ENCODE measurements at places on chromosomes 11 and 22.
A peak's percentile ranks its signal among the peaks of the same experiment; 100 is the strongest.

GRCh38 chr11:34317036-34317360 is 40.8 kb downstream of the ABTB2 start:
- DNase-seq: no peak

DNA sequence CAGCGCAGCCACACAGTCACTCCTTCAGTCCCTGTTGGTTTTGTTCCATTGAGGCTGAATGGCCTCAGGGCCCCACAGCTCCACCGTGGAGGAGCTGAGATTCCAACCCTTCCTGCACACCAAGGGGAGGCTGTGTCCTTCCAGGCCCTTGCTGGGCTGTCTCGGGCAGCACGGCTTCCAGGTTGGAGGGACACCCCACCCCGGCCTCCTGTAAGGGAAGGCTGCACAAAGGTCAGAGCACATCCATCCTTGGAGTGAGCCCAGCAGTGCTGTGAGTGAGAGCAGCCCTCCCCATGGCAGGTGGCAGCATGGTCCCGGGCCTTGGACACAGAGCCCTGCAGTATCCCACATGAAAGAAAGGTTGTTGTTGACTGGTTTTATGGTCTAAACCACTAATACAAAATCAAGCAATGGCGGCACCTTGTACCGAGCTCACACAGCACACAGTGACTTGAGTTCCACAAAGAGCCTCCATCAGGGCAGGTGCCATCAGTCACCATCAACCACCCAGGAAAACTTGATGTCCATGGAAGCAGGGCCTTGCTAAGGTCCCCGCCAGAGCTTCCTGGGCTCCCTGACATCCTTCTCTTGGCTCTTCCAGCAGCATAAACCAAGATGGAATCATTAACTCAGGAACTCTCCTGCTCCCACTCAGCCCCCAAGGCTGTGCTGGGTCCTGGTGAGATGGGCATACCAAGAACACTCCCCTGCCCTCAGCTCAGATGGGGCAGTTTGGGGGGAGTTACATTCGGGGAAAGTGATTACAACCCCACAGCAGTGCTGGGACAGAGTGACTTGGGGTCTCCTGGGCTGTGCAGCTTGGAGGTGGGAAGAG is 1500.4 kb downstream of the TBC1D22A start:
- DNase-seq: no peak

- DNase-seq: no peak
Measured at GRCh38 chr11:123905826-123906225, 3.9 kb downstream of the OR8D4 start.

DNA sequence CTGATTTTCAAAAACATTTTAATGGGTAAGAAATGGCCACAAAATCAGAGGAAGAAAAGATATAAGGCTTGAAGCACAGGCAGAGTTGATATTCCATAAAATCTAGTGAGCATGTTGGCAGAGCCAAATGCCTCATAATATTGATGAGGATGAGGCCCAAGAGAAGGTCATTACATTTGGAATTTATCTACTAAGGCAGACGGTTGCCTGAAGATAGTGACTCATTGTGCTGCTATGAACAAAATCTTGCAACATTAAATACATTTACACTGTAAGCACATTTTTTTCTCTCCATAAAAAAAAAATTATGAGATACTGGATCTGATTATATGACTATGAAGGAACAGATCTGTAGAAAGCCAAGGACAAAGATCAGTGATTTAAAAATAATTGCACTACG is 881.4 kb upstream of the CHORDC1 start:
- peak; percentile 44 for DNase-seq

- peak; percentile 44 for DNase-seq
Measured at GRCh38 chr22:32528984-32529982, 54.7 kb downstream of the FBXO7 start.

DNA sequence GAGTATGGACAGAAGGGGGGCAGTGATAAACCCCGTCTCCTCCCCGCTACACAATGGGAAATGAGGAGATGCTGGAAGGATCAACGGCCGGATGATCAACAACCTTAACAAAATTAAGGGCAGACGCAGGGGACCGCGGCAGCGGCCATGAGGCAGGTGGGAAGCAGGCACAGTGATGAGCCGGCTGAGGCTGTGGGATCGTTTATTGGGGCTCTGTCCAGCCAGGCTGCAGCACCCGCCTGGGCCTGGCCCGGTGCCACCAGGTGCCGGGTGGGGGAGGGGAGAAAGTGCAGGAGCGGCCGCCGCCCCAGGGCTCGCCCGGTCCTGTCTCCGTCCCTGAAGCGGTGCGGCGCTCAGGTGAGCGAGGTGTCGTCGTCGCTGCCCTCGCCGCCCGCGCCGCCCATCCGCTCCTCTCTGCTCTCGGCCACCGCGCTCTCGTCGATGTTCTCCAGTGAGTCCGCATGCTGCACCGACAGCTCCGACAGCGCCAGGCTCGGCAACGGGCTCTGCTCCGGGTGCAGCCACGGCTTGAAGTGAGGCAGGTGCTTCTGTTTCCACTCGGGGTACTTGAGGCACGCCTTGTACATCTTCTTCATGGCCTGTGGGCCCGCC is 2.4 kb upstream of the ARAP1 start:
- no peak for DNase-seq

DNA sequence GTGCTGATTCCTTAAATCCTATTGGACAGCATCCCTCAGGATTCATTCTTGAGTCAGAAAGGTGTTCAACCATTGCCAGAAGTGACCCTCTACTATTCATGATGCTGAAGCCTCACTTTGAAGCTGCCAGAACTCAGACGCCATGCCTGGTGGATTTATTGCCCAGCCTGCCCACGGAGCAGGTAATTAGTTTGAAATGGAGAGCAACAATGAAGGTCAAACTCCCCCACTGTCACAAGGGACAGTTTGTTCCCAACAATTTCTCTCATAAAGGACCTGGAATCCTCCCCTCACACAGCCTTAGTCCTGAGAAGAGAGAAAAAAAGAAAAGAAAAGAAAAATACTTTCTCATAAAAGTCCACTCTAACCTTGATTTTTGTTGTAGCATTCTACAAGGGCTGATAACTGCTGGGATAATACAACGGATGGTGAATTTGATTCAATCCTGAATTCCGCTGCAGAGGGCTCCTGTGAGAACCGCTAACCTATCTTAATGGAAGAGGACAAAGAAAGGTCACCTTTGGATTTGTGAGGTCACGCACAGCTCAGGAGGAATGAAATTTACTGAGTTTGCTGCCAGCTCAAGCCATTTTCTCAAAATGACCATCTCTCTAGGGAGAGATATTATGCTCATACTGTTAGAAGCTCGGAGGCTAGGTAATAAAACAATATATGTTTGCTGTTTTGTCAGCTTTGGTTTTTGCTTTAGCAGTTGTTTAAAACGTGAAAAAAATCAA is 161.6 kb upstream of the SYN3 start:
- no peak for DNase-seq

GRCh38 chr11:75562836-75563484 is 907 bp downstream of the SERPINH1 start:
- no peak for DNase-seq

- no peak for DNase-seq
Measured at GRCh38 chr11:64112771-64113461, 53.0 kb downstream of the MACROD1 start.

DNA sequence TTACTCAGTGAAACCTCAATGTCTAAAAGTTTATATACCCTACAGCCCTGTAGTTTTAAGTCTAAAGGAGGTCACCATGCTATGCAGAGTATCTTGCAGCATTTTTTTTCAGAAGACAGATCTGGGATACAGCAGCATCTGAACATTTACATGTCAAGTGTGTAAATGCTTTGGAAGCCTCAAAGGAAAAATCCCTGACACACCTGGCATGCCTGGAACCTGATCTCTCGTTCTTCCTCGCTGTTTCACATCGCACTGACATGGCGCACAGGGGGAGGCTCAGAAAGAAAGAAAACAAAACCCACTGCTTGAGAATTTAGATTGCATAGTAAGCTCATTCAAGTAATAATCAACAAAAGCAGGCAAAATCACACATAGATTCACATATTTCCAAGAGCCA is 31.0 kb downstream of the PAX6 start:
- no peak for DNase-seq

DNA sequence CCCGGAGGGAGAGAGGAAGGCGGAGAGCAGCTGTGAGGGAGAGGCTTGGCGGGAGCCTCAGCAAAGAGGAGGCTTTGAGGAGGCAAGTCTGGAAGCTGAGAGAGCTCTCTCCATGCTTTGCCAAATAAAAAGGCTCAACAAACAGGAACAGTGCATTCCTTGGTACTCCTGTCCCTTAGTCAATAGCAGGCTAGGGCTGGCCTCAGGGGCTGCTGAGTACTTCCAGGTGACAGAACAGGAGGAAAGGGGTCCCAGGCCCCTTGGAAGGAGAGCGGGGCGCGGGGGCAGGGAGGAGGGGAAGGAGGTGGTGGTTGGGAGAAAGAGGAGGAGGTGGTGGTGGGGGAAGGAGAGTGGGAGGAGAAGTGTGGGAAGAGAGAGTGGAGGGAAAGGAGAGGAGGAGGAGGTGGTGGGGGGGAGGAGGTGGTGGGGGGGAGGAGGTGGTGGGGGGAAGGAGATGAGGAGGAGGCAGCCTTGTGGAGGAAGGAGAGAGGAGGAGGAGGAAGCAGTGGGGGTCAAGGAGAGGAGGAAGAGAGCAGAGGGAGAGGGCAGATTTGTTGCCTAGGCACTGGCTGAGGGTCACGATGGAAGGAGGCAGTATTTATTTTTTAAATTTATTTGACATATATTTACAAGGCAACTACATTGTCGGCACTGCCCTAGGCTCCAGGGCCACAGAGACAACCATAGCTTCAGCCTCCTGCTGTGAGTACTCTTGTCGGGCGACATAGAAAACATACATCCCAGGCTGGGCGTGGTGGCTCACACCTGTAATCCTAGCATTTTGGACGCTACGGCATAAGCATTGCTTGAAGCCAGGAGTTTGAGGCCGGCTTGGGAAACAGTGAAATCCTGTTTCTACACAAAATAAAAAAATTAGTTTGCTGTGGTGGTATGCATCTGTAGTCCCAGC is 74.2 kb upstream of the ZBED5 start:
- DNase-seq: no peak

DNA sequence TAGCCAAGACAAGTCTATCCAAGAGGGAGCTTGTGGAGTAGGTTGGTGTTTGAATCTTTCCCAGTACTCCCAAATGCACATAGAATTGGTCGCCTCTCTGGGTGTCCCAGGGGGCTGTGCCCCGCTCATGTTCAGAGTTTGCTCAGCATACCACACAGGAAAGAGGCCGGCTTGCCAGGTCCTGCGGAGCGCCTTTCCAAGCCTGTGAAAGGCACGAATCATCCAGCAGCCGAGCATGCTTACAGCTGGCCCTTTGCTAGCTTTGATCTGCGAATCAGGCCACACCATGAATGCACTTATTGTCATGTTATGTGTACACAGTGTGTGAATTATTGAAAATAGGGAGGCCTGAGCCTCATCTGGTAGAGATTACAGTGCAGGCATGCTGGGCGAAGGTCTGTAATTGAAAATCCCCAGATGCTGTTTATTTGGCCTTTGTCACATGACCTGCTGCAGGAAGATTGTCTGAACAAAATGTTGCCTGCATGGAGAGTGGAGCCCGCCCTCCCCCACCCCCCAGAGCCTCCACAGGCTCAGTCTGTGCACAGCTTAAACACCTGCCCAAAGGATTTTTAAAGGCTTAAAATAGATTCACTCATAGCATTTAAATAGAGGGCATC is 163.3 kb upstream of the RASSF10 start:
- no peak for DNase-seq

GRCh38 chr11:106917973-106918372 is 100.3 kb downstream of the GUCY1A2 start:
- no peak for DNase-seq

GRCh38 chr11:113288286-113288863 is 26.0 kb upstream of the TTC12 start:
- no peak for DNase-seq

- DNase-seq: no peak
Measured at GRCh38 chr11:60810569-60810968, 25.4 kb downstream of the MS4A10 start.

DNA sequence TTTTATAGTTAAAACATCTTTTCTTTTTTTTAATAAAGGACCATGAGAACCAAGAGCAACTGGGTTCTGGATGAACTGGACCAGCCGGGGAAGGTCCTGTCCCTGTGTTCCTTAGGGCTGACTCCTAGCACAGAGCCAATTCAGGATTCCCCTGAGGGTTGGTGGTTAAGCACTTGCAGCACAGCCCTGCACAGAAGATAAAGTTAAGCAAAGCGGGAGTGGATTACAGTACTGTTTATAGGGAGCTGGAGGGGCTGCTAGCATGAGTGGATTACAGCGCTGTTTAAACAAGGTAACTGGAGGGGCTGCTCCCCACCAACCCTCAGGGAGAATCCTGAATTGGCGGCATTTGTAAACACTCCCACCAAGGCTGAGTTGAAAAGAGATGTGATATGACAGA is 90.6 kb downstream of the CELSR1 start:
- no peak for DNase-seq

DNA sequence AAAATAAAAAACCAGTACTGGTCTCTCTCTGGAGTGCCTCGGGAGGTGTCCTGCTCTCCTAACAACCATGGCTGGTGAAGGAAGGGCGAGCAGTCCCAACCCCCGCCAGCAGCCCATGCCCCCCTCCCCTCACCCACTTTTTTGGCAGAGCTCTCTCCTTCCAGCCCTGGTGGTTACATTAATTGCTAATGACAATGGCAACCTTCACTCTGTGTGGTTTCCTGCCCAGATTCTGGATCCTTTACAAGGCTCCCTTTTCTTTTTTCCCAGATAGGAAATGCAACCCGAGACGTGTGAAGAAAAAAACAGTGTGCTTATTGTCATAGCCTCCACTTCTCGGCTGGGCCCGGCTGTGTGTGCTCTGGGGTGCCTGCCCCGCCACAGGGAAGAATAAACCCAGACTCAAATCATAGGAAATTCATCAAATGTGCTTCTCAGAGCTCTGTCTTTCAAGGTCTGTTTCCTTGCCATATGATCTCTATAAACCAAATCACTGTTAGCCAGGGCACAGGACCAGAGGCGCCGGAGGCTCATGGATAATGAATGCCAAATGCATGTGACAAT is 513.0 kb downstream of the SOX6 start:
- no peak for DNase-seq

- no peak for DNase-seq
Measured at GRCh38 chr11:77095551-77096490, 6.8 kb upstream of the OMP start.

DNA sequence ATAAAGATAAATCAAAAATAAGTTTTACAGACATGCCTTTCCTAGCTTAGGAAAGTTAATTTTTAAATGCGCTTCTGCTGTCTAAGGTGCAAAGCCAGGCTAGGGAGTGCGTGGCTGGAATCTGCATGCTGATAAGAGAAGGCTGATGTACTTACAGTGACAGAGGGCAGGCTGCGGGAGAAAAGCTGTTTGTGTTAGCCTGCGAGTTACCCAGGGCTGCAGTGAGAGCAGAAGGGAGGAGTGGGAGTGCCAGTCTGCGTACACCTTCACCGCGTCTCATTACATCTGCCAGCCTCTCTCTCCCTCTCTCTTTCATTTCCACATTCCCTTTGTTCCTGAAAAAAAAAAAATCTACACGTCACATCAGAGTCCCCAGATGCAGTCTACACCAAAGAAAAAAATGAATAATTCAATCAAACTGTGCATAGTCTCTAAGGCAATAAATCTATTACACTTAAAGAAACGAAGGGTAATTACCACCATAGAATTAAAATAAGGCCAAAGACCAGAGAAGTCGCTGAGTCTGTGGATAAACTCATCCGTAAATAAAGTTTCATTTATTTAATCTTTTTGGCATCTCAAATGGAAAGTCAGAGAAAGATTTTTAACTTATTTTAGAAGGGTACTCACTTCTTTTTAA is 126.4 kb upstream of the C11orf58 start:
- no peak for DNase-seq
